Activated CD4-positive, alpha-beta T cell treated with anti-CD3 and anti-CD28 coated beads for 48 hours (primary cell): ENCODE measurements at places on chromosomes 5 and 9.

GRCh38 chr5:96067894-96068614, 106.4 kb upstream of the ELL2 start:
- peak; percentile 31 for DNase-seq

- no peak for DNase-seq
Observed at GRCh38 chr9:19969721-19970120, 180.9 kb upstream of the SLC24A2 start.

DNA sequence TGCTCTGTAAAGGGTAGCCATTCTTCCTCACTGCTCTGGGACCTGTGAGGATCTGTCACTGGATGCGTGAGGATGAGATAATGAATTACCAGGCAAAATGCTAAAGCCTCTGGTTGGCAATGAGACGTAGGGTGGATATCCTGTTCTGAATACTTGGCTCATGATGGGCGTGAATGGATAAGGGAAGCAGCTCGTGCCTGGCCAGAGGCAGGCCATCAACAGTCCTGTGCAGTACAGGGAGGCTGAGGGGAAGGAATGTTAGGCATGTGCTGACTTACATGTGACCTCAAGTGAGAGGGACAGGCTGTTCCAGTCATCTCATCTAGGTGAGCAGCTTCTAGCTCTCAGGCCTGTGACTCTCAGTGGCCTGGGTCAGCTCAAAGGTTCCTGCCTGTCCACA, 172.8 kb downstream of the CARTPT start:
- no peak for DNase-seq

GRCh38 chr5:136525597-136525996, 160.3 kb upstream of the TRPC7 start:
- DNase-seq = no peak

GRCh38 chr9:132032238-132032950, 47.3 kb downstream of the MED27 start:
- DNase-seq = no peak

GRCh38 chr9:90642570-90643539, at the start of gene DIRAS2:
DIRAS2 (minus strand) TSS chr9:90642824; CDS start chr9:90613827, 28,997 bp downstream.
- DNase-seq = peak; percentile 50

DNA sequence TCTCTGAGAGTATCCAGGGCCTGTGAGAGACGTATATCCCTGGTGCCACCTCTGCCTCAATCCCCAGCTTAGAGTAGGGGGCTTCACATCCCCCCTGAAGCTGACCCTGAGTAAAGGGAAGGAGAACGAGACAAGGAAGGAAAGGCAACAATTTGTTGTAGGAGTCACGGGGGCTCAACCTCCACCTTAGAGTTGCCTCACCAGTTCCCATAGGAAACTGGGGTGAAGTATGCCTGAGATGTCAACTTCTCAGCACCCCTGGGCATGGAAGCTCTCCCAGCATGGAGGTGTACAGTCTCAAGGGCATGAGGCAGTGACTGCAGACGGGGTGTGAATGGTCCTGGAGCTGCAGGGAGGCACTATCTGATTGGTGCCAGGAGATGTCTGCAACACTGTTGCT, 53.6 kb downstream of the S1PR3 start:
- no peak for DNase-seq

DNA sequence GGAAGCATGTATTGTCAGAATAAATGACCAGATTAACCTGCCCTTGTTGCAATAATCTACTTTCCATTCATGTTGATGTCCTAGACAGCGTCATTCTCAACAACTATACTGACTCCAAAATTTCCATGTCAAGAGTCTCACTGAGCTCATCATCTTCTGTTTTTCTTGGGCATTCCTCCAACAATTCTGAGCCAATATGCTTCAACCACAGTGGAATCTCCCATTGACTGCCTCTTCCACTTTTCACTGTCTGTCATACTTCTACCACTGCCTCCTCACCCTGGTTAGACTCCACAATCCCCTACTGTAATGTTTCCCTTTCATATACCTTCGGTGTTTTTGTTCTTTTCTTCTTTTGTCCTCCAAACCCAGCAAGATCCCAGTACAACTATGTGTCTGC, 162.8 kb downstream of the TLE1 start:
- no peak for DNase-seq

- DNase-seq = no peak
Observed at GRCh38 chr5:175485631-175486030, 7.3 kb downstream of the SFXN1 start.
